ENCODE measurements at places on chromosomes 6 and 20.
A peak's percentile ranks its signal among the peaks of the same experiment; 100 is the strongest.

GRCh38 chr20:31572042-31572700 lies 32.9 kb upstream of the ID1 start:
- DNase-seq, result no peak

DNA sequence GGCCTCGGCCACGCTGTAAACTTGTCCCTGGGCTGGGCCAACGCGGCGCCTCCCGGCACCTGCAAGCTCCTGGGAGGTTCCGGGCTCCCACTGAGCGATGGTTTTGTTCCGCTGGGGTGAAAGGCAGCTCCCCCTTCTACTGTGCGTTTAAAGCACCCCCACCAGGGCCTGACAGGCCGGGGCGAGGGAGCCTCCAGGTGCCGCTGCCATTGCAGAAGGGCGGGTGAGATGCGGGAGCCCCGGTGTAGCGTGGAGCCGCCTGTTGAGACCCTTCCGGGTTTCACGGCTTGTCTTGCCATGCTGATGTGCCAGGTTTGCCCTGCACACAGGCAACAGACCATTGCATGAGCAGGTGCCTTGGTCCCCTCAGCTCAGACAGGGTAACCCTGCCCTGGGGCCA lies 2.9 kb downstream of the COL20A1 start:
- no peak for DNase-seq

DNA sequence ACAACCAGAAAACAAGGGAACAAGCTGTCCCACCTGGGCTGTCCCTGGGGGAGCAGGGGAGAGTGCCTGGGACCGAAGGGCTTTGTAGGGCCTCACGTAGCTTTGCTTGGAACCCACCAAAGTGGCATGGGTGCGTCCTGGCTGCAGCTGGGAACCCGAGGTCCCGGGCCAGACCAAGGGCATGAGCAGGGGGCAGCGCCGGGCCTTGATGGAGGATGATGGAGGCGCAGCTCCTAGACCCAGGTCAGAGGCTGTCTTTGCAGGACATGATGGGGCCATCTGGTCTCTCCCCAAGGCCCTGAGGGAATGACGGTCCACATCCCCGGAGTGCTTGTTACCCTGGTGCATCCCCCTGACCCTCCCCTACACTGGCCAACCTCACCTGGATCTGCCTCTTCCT lies 7.6 kb upstream of the OSBPL2 start:
- no peak for DNase-seq

- no peak for DNase-seq
These were observed 127.9 kb upstream of the TOP1 start for GRCh38 chr20:40900666-40901215.

GRCh38 chr6:152301765-152302568 lies 335.2 kb downstream of the SYNE1 start:
- peak; percentile 84 for DNase-seq

DNA sequence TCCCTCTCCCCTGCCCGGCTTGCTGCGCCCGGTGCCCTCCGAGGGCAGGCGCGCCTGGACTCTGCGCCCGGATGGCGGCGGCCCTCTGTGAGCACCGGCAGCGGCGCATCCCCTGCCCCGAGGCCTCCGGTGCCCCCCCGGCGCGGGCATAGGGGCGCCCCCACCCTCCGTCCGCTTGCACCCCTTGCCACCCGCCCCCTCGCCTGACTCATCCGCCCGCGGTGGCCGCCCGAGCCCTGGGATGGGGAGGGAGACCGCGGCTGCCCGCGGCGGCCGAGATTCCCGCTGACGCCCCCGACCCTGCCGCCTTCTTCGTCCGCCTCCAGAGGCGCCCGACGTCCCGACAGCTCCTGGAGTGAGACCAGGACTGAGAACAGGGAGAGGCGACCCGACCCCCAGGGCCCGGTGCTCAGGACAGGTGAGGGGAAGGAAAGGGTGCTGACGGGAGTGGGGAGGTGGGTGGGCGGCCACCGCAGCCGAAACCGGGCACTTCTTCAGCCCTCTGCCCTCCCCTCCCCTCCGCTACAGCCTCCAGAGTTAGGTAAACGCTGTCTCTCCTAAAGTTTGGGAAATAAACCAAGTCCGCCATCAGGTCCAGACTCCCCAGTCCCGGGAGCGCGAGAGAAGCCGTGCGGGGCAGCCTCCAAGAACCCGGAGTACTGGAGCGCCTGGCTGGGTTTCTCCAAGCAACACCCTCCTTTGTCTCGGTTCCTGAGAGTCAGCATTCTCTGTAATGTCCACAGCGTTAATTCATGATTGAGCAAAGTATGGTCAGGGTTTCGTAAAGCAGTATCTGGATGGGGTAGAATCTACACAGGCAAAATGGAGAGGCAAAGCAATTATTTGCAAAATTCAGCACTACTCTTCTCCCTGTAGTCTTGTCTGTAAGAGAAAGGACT lies 539 bp downstream of the TMEM200A start:
- peak; percentile 12 for DNase-seq

DNA sequence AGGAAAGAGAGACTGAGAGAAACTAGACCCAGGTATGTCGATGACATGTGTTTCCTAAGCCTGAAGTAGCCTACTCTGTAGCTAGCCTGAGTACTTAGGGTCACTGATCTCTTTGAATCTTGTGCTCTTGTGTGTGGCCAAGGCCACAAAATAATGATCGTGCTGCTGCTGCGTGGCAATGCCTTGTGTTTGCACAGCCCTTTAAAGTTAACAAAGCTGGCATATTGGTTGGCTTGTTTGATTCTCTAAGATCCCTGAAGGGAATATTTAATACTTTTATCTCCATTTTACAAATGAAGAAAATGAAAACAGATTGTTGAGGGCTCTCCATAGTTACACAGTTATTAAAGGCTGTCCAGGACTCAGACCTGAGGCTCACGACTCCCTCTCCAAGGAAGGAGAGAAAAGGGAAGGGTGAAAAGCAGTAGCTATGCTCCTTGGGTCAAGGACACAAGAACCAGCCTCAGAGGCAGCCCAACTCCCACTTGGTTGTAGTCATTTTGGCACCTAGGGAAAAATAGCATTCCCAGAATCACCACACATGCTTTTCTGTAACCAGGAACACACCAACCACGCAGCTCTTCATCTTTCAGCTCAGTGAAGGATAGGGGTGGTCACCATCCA lies 130.7 kb downstream of the LRFN2 start:
- peak; percentile 36 for DNase-seq

DNA sequence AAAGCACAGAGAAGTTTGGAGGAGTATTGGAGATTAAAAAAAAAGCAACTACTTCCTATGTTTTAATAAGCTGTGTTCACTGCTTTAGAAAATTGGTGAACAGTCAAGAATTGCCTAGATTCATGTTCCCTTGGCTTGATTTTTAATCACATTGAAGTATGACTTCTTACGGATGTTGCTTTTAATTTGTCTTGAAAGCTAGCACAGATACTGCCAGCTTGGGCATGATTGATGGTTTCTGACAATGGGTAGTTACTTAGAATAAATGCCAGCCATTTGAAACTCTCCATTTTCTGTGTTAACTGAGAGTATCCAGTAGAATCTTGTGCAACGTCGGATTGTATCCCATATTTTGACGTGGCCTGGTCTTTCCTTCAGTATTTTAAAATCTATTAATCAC lies 178.0 kb downstream of the DTNBP1 start:
- DNase-seq, result no peak

DNA sequence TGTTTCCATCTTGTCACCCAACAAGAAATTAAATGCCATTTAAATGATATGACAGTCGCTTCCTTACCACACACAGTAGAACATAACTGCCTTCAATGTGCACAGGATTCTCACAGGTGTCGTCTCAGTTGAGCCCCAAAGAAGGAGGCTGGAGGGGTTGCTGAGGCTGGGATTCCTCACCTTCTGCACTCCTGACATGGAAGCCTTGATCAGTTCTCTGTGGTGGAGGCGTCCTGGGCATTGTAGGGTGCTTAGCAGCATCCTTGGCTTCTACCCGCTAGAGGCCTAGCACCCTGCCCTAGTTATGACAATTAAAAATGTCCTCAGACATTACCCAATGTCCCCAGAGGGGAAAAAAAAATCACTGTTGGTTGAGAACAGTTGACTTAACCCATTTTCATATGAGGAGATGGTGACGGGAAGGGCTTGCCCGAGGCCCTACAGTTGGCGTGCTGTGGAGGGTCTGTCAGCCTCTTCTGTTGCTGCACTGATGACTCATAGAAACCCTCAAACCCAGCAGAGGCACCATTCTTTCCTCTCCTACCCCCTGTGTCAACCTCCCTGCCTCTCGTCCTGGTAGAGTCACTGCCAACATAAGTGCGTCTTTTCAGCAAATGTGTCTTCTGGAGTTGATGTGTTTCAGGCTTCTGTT lies 19.3 kb upstream of the ZNF831 start:
- DNase-seq, result no peak

DNA sequence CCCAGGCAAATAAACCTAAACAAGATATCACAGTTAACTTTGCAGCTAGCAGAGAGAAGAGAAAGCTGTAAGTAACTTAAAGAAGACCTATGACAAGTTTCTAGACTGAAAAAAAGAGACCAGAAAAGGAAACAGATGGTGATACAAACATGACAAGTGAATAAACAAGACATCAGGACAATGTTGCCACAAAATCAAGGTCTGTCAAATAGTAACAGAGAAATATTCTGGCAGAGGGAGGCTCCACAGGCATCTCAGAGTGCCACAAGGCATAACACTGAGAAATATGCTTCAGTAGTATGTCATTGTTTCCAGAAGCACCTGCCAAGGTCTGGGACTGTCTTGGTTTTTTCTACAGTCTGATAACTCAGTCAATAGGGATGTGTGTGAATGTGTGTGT lies 332.2 kb downstream of the KHDRBS2 start:
- no peak for DNase-seq

DNA sequence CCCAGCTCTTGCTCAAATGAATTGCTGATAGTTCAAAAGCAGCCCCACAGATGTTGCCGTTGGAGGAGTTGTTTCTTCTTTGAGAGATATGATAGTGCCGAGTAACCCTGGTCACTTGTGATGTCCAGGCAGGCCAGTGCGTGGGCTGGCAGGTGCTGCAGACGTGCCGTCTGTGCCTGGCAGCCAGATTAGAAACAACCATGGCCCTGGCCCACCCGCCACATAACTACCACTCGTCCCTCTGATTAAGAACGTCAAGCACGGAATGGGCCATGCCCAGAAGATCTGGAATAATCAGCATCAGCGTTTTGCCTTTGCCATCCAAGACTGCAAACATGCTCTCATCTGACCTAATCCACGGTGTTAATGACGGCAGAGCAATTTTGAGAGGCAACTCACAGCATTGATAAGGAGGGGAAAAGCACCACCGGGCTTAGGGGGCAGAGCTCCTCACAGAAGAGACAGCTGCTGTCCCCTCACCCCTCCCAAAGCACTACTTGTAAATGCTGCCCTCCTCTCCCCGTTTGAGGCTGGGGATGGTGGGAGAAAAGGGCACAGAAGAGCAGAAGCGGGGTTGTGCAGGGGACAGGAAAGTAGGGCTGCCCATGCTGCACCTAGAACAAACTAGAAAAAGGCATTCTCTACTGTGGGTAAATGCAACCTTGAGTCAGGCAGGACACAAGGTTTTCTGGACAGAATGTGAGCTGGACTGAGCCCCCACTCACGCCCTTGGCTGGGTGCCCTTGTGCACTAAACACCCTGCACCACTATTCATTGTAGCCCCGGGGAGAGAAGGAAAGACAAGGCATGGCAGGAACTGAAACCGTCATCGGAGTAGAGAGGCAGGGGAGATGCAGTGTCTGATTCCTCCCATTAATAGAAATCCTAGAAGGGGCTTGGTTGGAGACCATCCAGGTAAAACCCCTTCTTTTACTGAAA lies 5.3 kb upstream of the CPNE5 start:
- no peak for DNase-seq

GRCh38 chr6:144408161-144408560 lies 123.0 kb downstream of the UTRN start:
- no peak for DNase-seq

- DNase-seq, result peak; percentile 75
These were observed 133.0 kb upstream of the FLRT3 start for GRCh38 chr20:14470231-14470899.

DNA sequence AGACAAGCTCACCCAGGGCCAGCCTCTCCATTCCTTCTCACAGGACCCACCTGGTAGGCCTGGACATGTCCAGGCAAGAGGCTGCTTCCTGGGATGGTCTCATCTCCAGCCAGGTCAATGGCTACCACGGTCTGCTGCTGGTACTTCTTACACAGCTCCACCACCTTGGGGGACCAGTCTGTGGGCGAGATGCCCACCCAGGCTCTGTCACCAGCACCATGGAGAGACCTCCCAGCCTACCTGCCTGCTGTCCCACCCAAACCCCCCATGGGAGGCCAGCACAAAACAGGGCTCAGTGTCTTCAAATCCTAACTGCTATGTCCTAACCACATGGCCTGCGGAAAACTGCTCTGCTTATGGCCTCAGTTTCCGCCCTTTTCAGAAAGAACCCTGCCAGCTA lies 27.3 kb downstream of the ADA start:
- DNase-seq, result no peak

DNA sequence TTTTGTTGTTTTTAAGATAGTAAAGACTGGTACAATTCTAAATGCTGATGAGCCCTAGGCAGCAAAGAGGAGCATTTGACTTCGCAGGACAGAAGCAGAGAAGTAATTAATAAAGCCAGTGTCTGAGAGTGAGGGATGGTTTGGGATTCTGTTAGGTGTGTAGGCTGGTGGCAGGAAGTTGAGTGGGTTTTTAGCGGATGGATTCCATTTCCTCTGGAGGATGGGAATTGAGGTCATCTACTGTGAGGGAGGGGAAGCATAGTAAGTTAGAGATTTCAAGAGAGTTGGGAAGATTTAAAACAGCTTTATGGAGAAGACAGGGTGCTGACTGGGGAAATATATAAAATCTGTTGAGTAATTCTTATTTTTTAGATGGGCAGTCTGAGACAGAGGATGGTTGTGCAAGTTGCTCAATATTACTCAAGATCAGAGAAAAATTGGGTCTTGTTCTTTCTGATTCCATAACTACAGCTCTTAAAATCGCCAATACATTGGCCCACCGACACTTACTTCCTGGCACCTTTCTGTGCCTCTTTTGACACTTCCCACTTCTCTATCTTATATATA lies 48.8 kb downstream of the PRL start:
- DNase-seq, result no peak

GRCh38 chr6:33924681-33925080 lies 120.9 kb upstream of the MLN start:
- DNase-seq, result no peak

DNA sequence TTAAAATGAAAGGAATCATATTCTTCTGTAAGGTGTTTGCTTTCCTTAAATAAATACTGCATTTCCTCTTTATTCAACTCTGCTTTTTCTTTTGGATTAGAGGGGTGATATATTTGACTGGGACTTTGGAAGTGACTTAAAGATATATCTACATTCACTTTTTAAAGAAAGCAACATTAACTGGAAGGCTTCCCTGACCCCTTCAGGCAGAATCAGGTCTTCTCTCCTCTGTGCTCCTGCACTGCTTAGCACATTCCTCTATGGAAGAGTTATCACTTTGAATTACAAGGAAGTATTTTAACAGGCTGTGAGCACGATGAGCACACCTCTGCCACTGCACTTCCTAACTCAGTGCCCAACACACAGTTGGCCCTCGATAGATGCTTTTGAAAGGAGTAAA lies 59.2 kb upstream of the POU3F2 start:
- no peak for DNase-seq

GRCh38 chr6:31441365-31442267 lies 38.2 kb downstream of the MICA start:
- peak; percentile 79 for DNase-seq

DNA sequence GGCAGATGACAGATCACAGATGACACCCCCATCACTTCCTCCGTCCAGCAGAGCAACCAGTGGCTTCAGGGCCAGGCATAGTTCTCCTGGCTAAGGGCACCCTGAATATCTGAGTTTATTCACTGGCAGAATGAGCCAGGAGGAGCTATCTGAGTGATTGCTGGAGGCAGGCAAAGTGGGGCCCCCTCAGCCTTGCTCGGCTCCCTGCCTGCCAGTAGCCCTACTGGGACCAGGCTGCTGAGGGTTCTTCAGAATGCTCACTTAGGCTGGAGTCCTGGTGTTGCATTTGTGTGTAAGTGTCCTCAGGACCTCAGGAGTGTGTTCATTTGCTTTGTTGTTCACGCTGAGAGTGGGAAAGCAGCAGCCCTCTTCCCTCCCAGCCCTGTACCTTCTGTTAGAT lies 31.2 kb downstream of the CHMP4B start:
- no peak for DNase-seq
